ENCODE measurements at places on chromosomes 6 and 20.

GRCh38 chr6:26254724-26255123 is 110.3 kb upstream of the BTN3A2 start:
- no peak for DNase-seq

DNA sequence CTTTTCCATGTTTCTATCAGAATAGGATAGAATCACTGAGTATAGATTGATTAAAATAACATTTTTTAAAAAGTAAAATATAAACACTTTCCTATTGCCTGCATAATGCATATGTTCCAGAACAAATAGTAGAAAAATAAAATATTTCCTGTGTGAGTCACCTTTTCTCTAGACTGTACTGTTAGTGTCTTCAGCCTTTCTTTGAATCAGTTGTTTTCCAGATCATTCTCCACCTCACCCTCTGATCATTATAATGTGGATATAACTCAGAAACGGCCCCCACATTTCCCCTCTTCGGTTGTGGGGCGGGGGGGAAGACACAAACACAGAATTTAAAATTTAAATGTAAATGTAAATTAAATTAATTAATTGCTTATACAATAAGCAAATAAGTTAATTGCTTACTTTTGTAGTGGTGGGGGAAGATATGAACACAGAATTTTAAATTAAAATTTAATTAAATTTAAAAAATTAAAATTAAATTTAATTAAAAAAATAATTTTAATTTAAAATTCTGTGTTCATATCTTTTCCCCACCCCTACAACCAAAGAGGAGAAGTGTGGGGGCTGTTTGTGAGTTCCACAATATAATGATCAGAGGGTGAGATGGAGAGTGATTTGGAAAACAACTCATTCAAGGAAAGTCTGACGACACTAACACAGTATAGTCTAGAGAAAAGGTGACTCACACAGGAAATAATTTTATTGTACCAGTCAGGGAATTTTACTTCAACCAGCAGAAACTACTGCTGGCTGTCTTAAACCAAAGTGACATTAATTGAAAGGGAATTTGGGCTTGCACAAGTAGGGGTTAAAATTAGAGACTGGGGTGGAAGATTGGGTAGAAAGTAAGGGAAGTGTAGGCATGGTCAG is 37.1 kb upstream of the PROKR2 start:
- no peak for DNase-seq

DNA sequence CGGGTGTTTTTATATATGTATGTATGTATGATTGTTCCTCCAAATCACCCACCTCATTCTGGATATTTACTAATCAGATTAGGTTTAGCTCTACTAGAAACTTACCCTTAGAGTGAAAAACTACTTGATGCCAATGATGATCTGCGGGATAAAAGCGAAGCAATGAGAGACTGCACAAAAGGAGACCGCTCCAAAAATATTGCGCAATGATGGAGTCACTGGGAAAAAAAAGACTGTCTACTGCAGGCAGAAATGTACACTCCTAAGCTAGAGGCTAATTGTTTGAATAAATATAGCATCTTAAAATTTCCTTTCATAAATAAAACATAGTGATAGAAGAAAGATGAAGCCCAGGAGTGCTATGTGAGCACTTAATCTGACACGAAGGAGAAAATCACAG is 7.3 kb downstream of the RAB32 start:
- DNase-seq, result no peak

- no peak for DNase-seq
These were observed 20.4 kb downstream of the BMP7 start for GRCh38 chr20:57245997-57246396.

- no peak for DNase-seq
These were observed 37.9 kb downstream of the VSTM2L start for GRCh38 chr20:37940858-37941257.

DNA sequence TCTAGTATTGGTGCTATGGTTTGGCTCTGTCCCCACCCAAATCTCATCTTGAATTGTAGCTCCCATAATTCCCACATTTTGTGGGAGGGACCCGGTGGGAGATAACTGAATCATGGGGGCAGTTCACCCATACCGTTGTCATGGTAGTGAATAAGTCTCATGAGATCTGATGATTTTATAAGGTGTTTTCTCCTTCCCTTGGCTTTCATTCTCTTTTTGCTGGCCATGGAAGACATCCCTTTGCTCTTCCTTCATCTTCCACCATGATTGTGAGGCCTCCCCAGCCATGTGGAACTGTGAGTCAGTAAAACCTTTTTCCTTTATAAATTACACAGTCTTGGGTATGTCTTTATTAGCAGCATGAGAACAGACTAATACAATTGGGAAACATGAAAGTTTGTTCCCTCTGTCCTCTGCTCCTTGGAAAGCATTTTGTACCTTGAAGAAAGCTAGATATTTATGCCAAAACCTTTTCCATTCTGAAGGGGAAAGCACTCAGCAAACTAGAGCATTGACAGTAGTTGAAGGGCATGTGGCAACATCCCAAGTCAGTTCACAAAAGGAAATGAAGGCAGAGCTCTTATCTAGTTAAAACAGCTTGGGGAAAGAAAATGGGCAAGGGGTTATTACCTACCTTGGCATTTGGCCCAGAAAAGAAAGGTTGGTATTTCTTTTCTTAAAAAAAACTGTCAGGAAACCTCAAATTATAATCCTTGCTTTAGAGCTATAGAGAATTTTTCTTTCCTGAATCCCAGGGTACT is 10.7 kb upstream of the TNFAIP3 start:
- no peak for DNase-seq

DNA sequence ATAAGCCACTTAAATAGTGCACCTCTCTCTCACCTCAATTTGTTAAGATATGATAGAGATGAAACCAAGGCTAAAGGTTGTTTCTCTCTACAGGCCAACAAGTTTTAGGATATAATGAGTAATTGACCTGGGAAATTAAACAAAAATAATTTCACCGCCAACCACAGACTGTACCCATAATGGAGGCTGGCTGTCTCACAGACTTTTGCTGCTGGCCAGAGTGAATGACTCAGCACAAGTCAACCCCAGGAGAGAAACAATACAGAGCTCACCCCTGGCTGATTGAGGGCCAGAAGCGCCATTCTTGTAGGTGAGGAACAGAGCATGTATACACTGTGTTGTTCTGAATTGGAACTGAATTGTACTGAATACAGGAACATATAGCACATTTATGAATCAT is 99.9 kb downstream of the CAP2 start:
- DNase-seq, result no peak

DNA sequence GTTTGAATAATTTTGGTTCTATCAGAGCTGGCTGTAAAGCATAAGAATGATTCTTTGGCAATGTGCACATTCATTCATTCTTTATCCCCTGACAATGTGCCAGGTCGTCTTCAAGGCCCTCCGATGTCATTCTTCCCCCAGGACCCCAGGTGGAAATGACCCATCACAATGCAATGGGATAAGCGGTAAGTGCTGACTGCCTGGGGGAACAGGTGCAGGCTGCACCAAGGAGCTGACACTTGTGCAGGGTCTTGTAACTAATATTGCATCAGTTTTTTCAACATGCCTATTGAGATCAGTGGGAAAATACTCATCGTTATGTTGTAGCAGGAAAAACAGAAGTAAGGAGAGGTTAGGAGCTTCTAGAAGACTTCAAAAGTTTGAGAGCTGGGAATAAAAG is 105.6 kb downstream of the FOXC1 start:
- no peak for DNase-seq

- no peak for DNase-seq
These were observed 41.0 kb upstream of the COL21A1 start for GRCh38 chr6:56288347-56288746.

GRCh38 chr6:106525882-106526275 is 103.4 kb downstream of the RTN4IP1 start:
- no peak for DNase-seq

- DNase-seq, result no peak
These were observed 105.4 kb upstream of the MCHR2 start for GRCh38 chr6:100099189-100100074.

DNA sequence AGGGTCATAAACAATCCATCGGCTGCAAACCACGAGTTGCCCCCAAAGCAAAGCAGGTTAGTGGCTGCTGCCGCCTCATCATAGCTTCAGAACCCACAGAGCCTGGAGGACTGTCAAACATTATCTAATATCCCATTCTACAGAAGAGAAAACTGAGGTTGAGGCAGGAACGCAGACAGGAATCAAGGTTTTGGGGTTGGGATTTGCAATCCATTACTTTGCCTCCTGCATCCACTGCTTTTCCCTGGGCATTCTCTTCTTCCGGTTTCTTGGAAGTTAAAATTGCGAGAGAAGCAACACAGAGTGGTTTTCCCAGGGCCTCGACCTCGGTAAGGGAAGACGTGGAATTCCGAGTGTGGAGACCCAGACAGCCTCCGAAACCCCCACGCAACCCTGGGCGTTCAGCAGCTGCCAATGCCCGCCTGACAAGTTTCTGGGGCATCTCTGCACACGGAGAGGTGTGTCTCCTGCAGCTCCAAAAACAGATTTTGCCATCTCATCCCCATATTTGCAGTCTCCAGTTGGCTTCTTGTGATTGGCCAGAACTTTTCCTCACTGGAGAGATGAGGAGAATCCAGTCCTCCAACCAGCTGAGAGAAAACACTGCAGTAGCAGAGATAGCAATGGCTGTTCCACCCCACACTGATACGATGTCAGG is 45.5 kb upstream of the SNAP25 start:
- no peak for DNase-seq

- DNase-seq, result no peak
These were observed 1.6 kb downstream of the SLC44A4 start for GRCh38 chr6:31877125-31877650.

DNA sequence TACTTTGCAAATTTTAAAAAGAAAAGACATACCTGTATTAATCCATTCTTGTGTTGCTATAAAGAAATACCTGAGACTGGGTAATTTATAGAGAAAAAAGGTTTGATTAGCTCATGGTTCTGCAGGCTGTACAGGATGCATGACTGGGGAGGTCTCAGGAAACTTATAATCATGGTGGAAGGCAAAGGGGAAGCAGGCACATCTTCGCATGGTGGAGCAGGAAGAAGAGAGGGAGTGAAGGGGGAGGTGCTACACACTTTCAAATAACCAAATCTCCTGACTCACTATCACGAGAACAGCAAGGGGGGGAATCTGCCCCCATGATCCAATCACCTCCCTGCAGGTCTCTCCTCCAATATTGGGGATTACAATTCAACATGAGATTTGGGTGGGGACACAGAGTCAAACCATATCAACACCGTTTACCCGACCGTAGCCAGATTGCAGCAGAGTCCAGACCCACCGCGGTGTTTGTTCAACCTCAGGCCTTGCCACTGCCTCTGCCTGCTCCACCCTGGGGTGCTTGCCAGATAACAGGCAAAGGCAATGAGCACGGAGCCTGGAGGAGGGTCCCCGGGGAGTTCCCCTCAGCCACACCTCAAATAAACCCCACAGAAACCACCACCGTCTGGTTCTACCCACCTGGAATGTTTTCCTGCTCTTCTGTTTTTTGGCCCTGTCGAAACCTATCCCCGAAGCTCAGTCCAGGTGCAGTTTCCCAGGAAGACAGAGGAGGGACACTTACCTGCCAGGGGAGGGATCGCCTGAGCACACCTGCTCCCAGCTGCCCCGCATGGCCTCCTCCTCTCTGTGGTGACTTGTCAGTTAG is 142.2 kb upstream of the AFDN start:
- DNase-seq, result no peak

GRCh38 chr6:4647414-4648365 is 128.5 kb upstream of the CDYL start:
- no peak for DNase-seq

DNA sequence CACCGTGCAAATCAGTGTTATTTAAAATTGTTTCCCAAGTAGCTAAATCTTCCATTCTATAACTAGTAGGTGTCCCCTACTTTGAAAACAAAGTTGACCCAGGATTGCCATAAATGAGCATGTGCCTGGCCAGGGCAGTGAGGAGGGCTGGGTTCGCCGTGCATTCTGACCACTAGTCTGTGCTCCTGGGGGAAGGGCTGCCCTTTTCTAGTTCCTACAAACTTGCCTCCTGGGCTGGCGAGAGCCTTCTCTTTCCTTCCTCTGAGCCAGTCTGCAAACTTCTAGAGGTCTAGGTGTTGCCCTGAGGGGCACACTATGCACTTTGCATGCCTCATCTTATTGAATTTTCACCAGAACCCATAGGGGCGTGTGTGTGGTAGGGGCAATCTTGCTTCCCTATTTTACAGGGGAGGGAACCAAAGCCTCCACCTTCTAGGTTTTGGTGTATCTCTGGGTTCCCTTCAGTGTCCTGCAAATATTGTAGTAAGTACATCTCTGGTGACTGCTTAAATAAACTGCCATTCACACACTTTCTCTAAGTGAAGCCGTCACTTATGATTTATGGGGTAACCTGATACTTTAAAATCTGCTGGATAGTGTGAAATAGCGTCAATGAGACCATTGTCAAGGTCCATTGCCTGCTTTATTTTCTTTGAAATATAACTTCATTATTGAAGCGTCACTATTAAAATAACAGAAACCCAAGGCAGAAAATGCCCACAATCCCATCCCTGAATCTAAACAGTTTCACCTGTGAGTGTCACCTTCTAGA is 42.2 kb downstream of the CDH26 start:
- DNase-seq, result no peak

DNA sequence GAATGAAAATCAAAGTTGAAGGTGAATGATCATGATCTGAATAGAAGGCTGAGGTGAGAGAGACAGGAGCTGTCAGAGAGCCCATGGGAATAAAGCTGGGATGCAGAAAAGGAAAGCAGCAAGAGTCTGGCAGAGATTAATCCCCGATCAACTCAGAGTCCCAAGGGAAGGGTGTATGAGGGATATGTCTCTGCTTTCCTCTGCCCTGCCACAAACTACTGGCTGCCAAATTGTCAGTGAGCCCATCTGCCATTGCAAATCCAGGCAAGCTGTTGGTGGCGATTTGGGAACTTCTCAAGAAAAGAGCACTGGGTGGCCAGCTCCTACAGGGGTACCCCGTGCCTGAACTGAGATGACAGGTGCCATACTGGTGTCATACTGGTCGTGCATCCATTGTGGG is 705.5 kb upstream of the MAN1A1 start:
- DNase-seq, result no peak

DNA sequence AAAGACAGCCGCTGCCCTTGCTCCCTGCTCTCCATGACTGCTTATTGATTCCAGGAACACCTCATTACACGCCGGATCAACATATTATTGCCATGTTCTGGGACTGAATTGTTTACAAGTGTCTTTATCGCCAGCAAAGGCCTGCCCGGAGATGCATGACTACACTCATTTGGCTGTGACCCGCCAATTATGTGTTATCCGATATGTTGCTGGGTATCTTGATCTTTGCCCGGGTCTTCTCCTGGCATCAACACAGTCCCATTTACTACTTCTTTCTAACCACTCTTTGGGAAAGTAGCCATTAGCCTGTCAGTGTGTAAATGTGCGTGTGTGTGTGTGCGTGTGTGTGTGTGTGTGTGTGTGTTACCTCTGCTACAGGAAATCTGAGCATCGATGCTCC is 15.4 kb downstream of the LINC00237 start:
- DNase-seq, result no peak
